IMR-90 (cell line): ENCODE measurements at places on chromosomes 3 and 15. TPM values are rescaled to one million over a fixed set of nuclear protein-coding genes. Genes with fewer than 3 reads are reported as not detected.

DNA sequence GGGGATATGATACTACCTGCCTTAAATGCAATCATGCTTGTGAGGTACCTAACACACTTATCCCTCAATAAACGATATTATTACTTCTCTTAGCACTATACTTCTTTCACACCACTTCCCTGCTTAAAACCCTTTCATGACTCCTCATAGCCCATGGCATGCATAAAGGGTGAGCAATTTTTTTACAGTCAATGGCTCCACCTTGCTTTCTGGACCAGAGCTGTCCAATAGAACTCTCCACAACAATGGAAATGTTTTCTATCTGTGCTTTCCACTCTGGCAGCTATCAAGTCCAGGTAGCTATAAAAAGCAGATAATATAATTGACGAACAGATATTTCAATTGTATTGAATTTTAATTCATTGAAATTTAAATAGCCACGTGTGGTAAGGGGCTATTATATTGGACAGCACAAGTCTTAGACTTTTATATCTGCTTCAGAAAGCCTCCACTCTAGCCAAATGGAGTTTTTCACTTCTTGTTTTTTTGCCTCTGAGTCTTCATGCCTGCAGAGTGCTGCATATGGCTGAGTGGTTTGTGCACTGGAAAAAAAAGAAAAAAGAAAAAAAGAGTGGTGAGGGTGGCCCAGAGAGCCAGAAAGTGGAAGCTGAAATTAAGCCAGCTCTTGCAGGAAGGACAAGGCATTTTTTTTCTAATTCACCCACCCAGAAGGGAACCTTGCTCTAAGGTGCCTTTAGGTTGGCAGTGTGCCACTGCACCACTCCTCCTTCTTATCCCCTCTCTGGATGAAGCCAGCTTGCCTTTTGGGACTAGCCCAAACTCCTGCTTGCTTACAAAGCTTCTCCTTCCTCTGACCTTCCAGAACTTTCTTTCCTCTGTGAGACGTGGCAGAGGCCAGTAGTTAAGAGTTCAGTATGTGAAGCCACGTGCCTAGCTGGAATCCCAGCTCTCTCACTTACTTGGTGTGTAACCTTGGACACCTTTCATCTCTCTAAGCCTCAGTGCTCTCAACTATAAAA is 239.0 kb upstream of the LRTM1 start:
- DNase-seq = peak; percentile 57

DNA sequence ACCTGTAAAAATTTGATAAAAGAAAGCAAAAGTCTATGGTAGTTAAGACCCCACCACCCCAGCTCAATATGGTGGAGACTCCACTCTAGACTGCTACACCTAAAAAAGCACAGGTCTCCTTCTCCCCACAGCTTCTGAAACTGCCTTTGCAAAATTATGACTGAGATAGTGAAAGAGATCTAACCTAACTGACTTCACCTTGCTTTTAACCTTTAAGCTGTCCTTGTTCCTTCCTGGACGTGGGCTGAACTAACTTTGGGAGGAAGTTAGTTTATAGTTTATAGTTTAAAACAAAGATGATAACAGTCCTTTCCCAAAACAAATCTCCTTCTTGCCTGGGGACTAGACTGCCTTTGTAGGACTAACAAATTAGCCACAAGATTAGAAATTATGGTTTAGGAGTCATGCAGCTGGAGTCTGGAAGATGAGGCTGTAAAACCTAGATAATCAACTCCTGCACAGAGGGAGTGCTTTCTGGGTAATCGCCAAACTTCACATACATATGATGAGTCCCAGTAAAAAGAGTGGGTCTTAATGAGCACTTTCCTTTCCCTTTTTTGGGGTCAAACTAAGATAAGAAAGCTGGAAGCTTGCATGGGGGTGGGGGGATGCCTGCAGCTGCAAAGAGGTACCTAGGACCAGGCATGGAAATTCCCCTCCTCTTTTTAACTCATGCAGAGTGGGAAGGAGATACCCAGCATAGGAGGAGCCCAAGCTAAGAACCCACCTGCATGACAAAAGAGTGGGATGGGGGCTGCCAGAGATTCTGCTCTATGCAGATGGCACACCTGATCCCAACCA is 17.5 kb downstream of the CCR8 start:
- no peak for DNase-seq

DNA sequence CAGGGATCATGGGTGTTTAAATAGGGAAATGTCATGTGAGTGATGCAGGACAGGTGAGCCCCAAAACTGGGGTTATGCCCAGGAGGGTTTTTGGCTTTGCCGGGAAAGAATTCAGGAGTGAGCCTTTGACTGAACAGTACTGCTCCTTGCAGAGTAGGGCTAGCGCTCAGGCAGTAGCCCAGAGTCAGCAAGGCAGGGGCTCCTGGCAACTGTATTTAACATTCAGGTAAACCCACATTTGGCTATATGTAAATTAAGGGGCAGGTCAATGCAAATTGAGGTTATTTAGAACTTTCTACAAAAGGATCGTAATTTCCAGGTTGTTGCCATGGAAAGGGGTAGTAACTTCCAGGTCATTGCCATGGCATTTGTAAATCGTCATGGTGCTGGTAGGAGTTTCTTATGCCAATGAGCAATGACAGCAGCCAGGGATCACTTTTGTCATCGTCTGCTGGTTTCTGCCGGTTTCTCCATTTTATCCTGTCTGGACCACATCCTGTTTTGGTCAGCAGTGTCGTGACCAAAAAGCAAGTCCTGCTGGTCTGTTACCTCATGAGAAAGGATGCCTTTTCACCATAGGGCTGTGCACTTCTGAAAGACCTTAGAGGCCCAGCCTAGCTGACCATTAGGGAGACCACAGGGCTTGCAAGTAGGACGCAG is 24.3 kb downstream of the MTHFS start:
- peak; percentile 43 for DNase-seq

DNA sequence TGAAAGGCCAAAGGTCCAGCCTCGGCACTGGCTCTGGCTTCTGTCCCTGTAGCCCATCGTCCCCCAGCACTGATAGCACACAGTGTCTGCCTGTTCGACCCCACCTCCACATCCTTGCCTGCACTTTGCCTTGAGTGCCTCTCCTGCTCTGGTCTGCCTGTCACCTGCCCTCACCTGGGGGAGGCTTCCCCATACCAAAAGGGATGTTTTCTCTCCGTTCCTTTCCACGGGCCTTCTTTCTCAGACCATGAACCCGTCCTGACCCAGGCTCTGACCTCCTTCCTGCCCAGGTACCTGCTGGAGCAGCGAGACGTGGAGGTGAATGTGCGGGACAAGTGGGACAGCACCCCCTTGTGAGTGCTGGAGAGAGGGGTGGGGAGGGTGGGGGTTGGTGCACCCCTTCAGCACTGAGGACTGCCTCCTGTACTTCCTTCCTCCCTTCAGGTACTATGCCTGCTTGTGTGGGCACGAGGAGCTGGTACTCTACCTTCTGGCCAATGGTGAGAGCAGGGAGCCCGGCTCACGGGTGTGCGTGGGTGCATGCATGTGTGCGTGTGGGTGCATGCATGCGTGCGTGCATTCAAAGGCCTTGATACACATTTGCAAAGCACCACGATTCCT is 1.5 kb downstream of the ABTB1 start:
- no peak for DNase-seq

GRCh38 chr15:40706121-40706520 is 11.1 kb downstream of the RAD51 start:
- no peak for DNase-seq

DNA sequence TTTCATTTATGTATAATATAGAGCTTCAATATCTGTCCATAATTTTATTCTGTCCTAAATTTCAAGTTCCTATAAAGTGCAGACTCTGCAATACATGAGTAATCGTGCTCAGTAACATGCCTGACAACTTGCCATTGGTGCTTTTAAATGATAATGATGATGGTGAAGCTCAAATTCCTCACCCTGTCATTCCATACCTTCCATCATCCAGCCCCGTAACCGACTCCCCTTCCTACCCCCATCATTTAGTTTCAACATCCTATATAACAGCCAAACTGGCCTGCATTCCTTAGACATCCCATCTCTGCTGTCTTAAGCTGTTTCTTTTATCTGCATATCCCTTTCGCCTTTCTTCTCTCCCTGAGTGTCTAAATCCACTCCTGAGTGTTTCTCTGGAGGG is 67.2 kb upstream of the DLG1 start:
- DNase-seq = no peak

DNA sequence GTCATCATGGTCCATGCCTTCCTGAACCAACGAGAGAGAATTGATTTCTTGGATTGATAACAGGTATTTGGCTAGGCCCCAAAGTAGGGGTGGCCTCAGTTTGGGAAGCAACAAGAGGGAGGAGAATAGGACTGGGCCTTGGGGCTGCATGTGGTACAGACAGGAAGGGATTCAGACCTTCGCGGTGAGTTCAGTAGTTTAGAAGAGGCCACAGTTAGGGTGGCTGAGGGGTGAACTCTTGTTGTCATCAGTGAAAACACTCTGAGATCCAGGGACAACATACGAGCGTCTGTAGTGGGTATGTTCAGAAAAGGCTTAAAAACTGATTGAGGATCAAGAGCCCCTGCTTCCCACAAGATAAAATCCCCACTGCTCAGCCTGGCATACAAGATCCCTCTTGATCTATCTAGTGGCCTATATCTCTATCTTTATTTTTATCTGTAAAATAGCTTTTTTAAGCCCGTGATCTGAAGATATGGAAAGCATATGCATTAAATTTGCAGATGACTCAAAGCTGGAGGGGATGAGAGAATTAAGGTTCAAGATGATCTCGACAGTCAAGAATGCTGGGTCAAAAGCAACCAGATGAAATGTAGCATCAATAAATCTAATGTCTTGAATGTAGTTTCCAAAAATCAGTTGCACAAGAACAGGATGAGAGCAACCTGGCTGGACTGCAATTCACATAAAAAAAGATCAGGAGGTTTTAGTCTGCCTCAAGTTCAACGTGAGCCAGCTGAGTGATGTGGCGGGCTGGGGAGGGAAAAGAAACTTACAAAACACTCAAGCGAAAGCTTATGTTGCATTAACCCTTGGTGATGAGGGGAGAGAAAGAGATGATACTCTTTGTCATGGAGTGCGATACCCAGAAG is 221.1 kb upstream of the TLE3 start:
- peak; percentile 74 for DNase-seq

Gene SLC25A38
- 16.1 and 17.4 TPM in 2 replicates for total RNA-seq

Gene TRIM71
- not detected in 2 replicates for total RNA-seq

Gene STARD9
- total RNA-seq = 3.1 and 3.2 TPM in 2 replicates

Gene KBTBD13
- total RNA-seq = not detected in 2 replicates

Gene KNG1
- not detected in 2 replicates for total RNA-seq

Gene PAK6
- total RNA-seq = not detected in 2 replicates

Gene CGNL1
- total RNA-seq = under 0.01 and 0.18 TPM in 2 replicates
